ENCODE measurements at places on chromosomes 2 and 18.

DNA sequence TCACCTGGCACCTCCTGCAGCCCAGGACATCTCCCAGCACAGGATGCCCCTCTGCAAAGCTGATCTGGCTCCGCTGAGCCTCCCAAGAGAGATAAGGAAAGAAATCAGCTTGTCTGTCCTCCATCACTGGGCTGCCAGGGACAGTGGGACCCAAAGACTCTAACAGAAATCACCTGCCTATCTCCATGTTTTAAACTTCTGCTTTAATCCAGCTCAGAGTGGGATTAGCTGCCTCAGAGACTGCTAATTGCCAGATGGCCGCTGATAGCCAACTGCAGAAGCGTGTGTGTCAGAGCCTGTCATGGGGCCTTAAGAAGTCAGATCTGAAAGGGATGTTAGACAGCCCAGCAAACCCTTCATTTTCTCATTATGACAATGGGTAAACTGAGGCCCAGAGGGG, 389.4 kb upstream of the KLHL29 start:
- no peak for DNase-seq

DNA sequence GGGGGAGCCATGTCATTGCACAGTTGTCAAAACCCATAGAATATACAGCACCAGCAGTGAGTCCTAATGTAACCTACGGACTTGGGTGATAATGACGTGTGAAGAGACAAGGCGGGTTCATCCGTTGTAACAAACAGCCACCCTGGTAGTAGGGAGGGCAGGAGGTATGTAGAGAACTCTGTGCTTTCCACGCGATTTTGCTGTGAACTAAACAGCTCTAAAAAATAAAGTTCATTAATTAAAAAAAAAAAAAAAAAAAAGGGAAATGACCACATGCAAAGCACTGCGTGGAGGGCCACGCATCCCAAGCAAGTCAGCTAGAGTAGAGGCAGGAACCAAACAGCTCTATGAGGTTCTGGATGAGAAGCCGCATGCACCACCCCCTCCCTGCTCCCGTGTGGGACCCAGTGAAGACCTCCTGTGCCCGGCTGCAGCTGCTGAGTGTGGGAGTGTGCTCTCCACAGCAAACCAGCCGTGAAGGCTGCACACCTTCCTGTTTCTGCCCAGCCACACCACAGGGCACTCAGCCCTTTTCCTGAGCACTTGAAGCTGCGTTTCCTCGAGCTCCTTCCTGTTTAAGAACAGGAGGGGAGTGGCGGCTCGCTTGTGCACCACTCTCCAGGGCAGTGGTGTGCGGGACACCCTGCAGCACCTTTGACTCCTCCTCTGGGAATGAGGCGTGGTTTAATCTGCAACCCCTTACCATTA, 65.6 kb downstream of the ODC1 start:
- peak; percentile 31 for DNase-seq

- DNase-seq, result no peak
Measured at GRCh38 chr18:38611036-38611964, 1045.7 kb upstream of the CELF4 start.

DNA sequence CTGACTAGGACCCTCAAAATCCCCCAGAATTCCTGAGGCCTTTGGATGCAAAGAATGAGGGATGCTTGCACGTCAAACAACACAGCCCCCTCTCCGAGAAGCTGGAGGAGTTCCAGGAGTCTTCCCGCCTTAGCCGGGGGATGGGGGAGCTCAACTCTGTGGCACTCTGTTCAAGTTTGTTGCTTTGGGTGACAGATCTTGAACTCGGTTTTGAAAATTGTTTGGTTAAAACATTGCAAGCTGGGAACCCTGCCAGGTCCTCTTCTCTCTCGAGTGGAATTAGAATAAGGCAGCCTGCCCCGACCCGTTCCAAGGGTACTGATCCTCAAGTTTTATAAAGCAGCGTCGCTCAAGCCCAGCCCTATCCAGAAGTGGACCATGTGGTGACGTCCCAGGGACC, 244.1 kb downstream of the LOXHD1 start:
- no peak for DNase-seq

GRCh38 chr18:75455249-75456198, 28.0 kb upstream of the SMIM21 start:
- no peak for DNase-seq
